ENCODE measurements at places on chromosomes 12 and 14. TPM values are rescaled to one million over a fixed set of nuclear protein-coding genes. Genes with fewer than 3 reads are reported as not detected.

- H3K4me1 ChIP-seq, result peaks cover 6% of the 10 kb centered on the region
- H3K27ac ChIP-seq, result no peak overlapping the region
- H3K36me3 ChIP-seq, result no peaks in the 10 kb centered on the region
- no peak for DNase-seq
- no peak overlapping the region for H3K4me3 ChIP-seq
- no peaks in the 10 kb centered on the region for H3K27me3 ChIP-seq
Observed at GRCh38 chr14:43898687-43899086, 608.4 kb downstream of the FSCB start.

GRCh38 chr12:94987076-94987669 is 16.3 kb downstream of the NDUFA12 start:
- no peak overlapping the region for H3K27ac ChIP-seq
- no peak overlapping the region for H3K4me3 ChIP-seq
- H3K4me1 ChIP-seq, result no peaks in the 10 kb centered on the region
- H3K36me3 ChIP-seq, result no peaks in the 10 kb centered on the region
- H3K27me3 ChIP-seq, result no peaks in the 10 kb centered on the region
- DNase-seq, result no peak

GRCh38 chr12:47367912-47368537 is 288.3 kb upstream of the AMIGO2 start:
- no peak overlapping the region for H3K4me3 ChIP-seq
- DNase-seq, result no peak

- H3K4me3 ChIP-seq, result peak overlapping the region; percentile 38
- no peaks in the 10 kb centered on the region for H3K27me3 ChIP-seq
- peaks cover 34% of the 10 kb centered on the region for H3K4me1 ChIP-seq
- DNase-seq, result no peak
- H3K36me3 ChIP-seq, result no peaks in the 10 kb centered on the region
- peak overlapping the region; percentile 81 for H3K27ac ChIP-seq
Observed at GRCh38 chr12:88036353-88036965, 7.3 kb upstream of the C12orf50 start.

GRCh38 chr14:24063263-24063836 is 8.0 kb upstream of the CPNE6 start:
- H3K27ac ChIP-seq, result no peak overlapping the region
- H3K4me1 ChIP-seq, result no peaks in the 10 kb centered on the region
- no peaks in the 10 kb centered on the region for H3K36me3 ChIP-seq
- no peak for DNase-seq
- H3K27me3 ChIP-seq, result no peaks in the 10 kb centered on the region
- H3K4me3 ChIP-seq, result no peak overlapping the region

DNA sequence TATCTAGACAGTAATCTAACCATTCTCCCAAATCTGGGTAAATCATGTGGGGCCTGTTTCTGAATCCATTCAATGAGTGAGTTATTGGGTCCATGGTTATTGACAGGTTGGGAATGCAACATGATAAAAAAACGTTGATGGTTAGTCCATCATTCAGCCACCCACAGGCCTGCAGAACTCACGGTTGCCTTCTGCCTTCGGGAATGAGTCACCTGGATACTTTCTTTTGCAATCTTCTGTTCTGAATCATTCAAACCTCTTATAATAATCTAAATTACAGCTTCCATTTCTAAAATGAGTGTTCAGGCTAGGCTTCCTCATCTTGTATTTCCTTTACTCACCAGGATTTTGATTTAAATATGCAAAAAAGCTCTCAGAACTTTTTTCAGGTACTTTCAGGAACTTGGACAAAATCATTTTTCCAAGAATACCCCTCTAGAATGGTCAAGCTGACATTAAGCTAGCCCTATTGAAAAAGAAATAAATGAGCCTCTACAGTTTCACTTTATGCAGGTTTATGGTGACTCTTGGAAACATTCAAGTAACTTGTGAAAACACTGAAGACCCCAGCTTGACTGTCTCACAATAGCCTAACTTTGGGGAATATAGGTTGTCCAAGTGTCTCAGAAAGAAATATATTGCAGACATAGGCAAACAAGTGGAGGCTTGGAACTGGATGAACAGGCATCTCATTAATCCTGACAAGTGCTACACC is 94.4 kb downstream of the KCNK10 start:
- H3K27me3 ChIP-seq, result no peaks in the 10 kb centered on the region
- H3K4me3 ChIP-seq, result no peak overlapping the region
- no peak overlapping the region for H3K27ac ChIP-seq
- H3K36me3 ChIP-seq, result no peaks in the 10 kb centered on the region
- H3K4me1 ChIP-seq, result no peaks in the 10 kb centered on the region

DNA sequence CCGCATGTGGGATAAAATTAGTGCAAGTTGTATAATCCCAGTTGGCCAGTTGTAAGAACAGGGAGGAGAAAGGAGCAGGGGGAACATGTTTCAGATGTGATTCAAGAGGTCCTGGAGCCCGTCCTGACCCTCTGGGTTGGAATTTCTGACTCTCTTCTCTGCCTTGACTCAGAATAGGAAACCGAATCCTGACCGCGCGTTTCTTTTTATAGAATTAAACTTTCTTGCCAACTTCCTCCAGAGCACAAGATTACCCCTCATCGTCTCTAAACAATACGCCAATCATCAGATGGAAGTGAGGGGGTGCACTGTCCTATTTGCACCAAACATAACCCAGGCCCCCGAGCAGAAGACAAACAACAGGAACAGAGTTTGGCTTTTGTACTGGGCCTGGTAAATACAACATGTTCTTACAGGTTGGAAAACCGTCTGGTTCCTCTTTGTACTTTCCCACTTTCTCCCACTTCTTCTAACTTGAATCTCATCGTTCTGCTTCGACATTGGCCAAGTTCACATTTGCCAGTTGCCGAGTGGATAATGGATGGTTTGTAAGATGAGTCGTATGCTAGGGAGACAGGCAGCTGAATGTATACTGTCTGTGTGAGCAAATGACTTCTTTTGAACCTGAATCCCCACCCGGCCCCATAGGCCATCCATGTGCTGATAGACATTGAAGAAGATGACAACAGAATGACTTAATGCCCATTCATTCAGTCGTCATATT is 42.6 kb upstream of the MED13L start:
- H3K4me3 ChIP-seq, result no peak overlapping the region
- no peak for DNase-seq
- H3K4me1 ChIP-seq, result peaks cover 44% of the 10 kb centered on the region
- H3K27ac ChIP-seq, result peak overlapping the region; percentile 78
- H3K27me3 ChIP-seq, result no peaks in the 10 kb centered on the region
- no peaks in the 10 kb centered on the region for H3K36me3 ChIP-seq

GRCh38 chr14:64196814-64197411 is 97.3 kb downstream of the ESR2 start:
- H3K27me3 ChIP-seq, result no peaks in the 10 kb centered on the region
- H3K4me1 ChIP-seq, result peaks cover 14% of the 10 kb centered on the region
- peak; percentile 12 for DNase-seq

GRCh38 chr12:104199964-104200363 is 15.6 kb upstream of the TXNRD1 start:
- H3K36me3 ChIP-seq, result no peaks in the 10 kb centered on the region
- H3K4me3 ChIP-seq, result no peak overlapping the region
- no peak overlapping the region for H3K27ac ChIP-seq
- no peaks in the 10 kb centered on the region for H3K4me1 ChIP-seq
- DNase-seq, result no peak

- H3K36me3 ChIP-seq, result peaks cover 24% of the 10 kb centered on the region
- no peaks in the 10 kb centered on the region for H3K27me3 ChIP-seq
- H3K27ac ChIP-seq, result peak overlapping the region; percentile 25
- no peak overlapping the region for H3K4me3 ChIP-seq
Observed at GRCh38 chr12:51972849-51973273, 21.4 kb downstream of the ACVR1B start.

DNA sequence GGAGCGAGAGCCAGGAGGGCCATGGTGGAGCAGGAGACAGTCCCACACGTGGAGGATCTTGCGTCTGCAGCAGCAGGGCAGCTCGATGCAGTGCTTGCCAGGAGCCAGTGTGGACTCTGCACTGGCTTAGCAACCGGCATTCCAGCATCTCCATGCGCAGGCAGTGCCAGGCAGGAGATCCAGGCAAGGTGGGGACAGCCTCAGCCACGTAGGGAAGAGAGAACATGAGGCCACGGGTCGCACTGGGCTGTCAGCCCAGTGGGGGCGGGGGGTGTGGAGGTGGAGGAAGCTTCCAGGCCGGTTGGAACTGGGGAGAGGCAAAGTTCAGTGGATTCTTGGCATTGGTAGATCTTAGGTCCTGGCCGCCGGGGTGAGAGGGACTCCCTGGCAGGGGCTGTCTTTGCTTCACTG is 121.0 kb upstream of the EVL start:
- no peak for DNase-seq
- H3K4me3 ChIP-seq, result no peak overlapping the region
- no peaks in the 10 kb centered on the region for H3K27me3 ChIP-seq
- no peak overlapping the region for H3K27ac ChIP-seq
- H3K4me1 ChIP-seq, result no peaks in the 10 kb centered on the region

DNA sequence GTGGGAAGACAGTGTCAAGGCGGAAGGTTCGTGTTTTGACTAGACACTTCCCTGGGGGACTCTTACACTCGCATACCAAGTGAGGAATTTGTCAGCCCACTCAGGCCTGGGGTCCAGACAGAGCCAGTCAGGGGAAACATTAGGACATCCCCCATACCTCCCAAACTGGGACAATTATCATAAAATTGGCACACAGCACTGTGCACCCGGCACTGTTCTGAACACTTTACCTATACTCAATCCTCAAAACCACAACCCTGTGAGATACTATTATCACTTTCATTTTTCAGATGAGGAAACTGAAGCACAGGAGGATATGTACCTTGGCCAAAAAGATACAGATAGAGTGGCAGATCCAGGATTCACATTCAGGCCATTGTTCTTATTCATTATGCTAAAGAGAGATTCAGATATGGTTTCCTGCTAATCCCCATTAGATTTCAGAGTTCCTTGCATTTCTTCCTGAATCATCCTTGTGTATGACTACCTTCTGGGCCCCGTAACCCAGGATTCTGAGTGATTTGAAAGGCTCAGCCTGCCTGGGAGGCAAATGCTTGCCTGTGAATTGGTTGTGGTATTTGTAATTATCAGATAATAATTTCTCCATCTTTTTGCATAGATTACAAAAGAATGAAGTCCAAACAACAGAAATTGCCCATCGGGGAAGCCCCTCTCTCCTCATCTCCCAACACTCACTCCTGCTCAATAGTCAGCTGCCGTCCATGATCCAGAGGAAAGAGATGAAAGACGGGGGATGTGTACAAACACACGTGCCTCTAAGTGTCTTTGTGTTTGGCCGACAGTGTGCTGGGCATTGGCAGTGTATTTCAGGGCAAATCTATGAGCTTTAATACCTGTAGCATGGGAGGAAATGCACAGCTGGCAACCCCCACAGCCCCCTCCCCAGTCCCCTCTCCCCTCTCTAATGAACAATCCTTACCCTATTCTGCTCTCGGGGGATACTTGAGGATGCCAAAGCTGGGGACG is 4.6 kb downstream of the TAC3 start:
- peaks cover 15% of the 10 kb centered on the region for H3K4me1 ChIP-seq
- DNase-seq, result no peak
- H3K27me3 ChIP-seq, result no peaks in the 10 kb centered on the region
- H3K27ac ChIP-seq, result no peak overlapping the region
- no peaks in the 10 kb centered on the region for H3K36me3 ChIP-seq

DNA sequence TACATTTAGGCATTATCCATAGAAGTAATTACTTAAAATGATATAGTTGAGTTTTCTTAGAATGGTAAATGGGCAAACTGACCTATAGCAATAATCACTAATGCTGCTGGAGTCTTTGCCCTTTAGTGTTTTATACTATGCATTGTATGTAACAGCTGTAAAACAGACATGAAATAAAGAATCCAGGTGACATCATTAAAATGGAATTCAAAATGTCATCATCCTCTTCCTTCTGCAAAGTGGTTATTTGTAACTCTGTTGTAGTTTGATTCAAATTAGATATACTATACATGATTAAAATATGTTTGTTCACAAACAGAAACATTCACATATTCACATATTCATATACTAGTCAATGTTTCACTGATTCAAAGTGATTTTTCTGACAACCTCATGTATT is 598.8 kb downstream of the SLC16A7 start:
- H3K4me1 ChIP-seq, result no peaks in the 10 kb centered on the region
- H3K36me3 ChIP-seq, result no peaks in the 10 kb centered on the region
- no peaks in the 10 kb centered on the region for H3K27me3 ChIP-seq
- H3K27ac ChIP-seq, result no peak overlapping the region

- DNase-seq, result no peak
- H3K36me3 ChIP-seq, result no peaks in the 10 kb centered on the region
- H3K27ac ChIP-seq, result no peak overlapping the region
- H3K4me3 ChIP-seq, result no peak overlapping the region
- H3K27me3 ChIP-seq, result no peaks in the 10 kb centered on the region
Observed at GRCh38 chr14:33696165-33696564, 254.7 kb downstream of the EGLN3 start.

DNA sequence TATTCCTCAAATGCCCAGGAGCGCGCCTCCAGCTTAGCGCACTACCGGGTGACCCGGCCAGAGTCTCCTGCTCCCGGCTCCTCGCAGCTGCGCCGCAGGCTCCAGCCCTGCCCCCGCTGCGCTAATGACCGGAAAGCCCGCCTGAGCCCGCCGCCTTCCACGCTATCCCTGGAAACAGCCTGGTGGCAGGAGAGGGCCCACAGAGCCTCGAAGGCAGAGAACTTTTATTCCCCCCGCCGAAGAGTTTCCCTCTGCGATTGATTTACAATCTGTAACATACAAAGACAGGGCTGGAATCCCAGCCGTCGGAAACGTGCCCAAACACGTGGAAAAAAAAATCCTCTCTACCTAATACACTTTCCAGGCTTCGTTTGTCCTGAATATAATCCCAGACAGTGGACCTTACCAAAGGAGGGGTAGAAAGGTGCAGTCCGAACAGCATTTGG is 1.5 kb downstream of the COL2A1 start:
- peaks cover 33% of the 10 kb centered on the region for H3K4me1 ChIP-seq
- H3K27ac ChIP-seq, result no peak overlapping the region
- H3K36me3 ChIP-seq, result no peaks in the 10 kb centered on the region

- DNase-seq, result no peak
- H3K4me1 ChIP-seq, result no peaks in the 10 kb centered on the region
- no peak overlapping the region for H3K27ac ChIP-seq
Observed at GRCh38 chr14:70203686-70204085, 14.9 kb upstream of the SLC8A3 start.

DNA sequence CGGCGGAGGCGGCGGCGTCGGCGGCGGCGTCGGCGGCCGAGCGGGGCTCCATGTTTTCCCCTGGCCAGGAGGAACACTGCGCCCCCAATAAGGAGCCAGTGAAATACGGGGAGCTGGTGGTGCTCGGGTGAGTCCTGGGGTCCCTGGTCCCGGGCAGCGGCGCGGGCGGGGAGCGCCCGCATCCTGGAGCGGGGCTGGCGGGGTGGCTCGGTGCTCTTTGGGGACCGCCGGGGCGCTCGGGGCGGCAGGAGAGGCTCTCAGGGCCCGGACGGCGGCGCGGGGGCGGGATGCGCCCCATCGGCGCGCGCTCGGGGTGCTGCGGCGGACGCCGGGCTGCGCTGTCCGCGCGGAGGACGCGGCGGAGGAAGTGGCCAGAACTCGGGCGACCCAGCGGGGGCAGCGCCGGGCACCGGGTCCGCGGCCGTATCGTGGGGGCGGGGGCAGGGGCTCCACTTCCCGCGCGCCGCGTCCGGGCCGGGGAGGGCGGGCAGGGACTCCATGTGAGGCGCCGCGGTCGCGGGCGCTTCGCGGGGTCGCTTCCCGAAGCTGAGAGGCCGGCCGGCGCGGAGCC is 485 bp downstream of the PELI2 start:
- peaks cover 17% of the 10 kb centered on the region for H3K4me1 ChIP-seq
- H3K27ac ChIP-seq, result peak overlapping the region; percentile 96

LALBA gene
- not detected for total RNA-seq

PRH2 gene
- total RNA-seq, result not detected

SOAT2 gene
- total RNA-seq, result 0.66 TPM

CCDC38 gene
- not detected for total RNA-seq

C14orf132 gene
- 16.9 TPM for total RNA-seq

ZFYVE26 gene
- 74.4 TPM for total RNA-seq

BEST3 gene
- total RNA-seq, result not detected

GALNT9 gene
- total RNA-seq, result not detected

OVCH1 gene
- total RNA-seq, result not detected

REP15 gene
- not detected for total RNA-seq

ZDHHC22 gene
- not detected for total RNA-seq
